ENCODE measurements at places on chromosomes 7 and 10.
A peak's percentile ranks its signal among the peaks of the same experiment; 100 is the strongest.

- DNase-seq: no peak
These were observed 78.1 kb upstream of the GLI3 start for GRCh38 chr7:42315103-42315502.

GRCh38 chr7:133741078-133741477 lies 386.1 kb upstream of the LRGUK start:
- no peak for DNase-seq

DNA sequence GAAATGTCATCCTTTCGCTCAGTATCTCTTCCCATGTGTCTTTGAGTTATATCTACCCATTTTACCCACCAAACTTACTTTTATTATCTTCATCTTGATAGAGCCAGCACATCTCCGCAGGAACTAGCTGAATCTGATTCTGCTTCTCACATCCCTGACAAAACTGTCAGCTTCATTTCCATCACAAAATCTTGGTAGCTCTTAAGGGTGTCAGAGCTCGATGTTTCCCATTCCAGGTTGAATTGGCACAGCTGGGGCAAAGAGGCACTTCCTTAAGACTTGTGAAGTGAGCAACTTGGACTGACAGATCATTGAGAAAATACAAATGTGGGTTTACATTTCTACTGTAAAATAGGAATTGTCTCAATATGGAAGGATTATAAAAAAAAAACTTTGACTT lies 434.5 kb downstream of the SUGCT start:
- no peak for DNase-seq

DNA sequence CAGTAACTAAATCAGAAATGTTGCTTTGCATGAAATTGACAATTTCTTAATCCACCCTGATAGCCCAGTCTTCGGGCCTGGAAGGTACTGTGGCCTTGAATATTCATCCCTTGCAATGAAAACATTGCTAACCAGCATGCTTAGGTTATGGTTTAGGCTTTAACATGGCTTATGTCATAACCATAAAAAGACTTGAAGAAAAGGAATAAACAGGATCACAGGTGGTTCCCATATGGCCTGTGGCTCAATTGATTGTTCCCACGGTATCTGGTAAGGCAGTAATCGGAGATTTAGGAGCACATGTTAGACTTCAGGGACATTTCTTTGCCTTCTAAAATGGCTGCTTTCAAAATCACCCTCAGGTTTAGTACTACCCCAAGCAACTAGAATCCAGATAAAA lies 139.5 kb downstream of the ST7 start:
- DNase-seq: no peak

- no peak for DNase-seq
These were observed 303.6 kb downstream of the GLRX3 start for GRCh38 chr10:130439766-130440165.

GRCh38 chr10:11181978-11182377 lies 164.3 kb downstream of the CELF2 start:
- DNase-seq: no peak

- no peak for DNase-seq
These were observed 267.7 kb downstream of the MALRD1 start for GRCh38 chr10:19316204-19316870.

GRCh38 chr7:16431646-16432424 lies 10.5 kb upstream of the CRPPA start:
- peak; percentile 36 for DNase-seq

DNA sequence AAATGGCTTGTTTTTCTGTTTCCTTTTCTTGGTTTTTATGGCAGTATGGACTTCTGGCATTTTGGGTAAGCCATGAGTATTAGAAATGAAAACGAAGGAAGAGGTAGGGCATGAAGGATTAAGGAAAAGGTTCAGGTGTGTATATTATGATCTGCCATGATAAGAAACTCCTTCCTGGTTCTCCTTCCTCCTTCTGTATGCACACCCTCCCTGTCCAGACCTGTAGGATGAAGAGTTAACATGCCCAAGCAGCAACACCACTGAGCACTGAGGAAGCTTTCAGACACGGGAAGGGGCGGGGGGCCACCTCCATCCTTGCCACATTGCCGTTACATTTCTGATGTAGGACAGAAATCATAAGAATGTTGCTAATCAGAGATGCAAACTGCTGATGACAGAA lies 361.0 kb upstream of the ZMIZ1 start:
- DNase-seq: no peak

- no peak for DNase-seq
These were observed 411.6 kb downstream of the NEBL start for GRCh38 chr10:20485554-20485953.

- DNase-seq: no peak
These were observed 2.2 kb upstream of the VSTM4 start for GRCh38 chr10:49117376-49118070.

DNA sequence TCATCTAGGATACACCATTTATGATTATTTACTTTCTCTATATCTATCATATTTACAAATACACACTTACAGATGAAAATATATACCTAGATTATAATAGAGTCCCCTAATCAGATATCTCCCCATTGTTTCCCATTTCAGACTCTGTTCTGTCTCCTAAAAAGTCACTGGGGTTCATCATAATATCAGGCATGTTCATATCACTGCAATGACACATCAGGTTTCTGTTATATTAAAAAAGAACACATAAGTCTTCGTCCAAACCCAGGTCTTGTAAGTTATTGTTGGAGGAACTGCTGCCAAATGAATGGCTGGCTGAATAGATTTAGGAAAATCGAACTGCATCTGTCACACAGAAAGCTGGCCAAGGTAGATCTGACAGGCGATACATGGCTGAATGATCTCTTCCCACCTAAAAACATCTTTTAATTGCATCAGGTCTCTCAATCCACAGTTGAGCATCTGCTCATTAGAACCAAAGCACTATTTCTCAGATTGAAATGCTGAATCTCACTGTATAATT lies 178.7 kb downstream of the CACNA2D1 start:
- DNase-seq: no peak

- no peak for DNase-seq
These were observed 27.2 kb upstream of the CTBP2 start for GRCh38 chr10:125187238-125188194.

DNA sequence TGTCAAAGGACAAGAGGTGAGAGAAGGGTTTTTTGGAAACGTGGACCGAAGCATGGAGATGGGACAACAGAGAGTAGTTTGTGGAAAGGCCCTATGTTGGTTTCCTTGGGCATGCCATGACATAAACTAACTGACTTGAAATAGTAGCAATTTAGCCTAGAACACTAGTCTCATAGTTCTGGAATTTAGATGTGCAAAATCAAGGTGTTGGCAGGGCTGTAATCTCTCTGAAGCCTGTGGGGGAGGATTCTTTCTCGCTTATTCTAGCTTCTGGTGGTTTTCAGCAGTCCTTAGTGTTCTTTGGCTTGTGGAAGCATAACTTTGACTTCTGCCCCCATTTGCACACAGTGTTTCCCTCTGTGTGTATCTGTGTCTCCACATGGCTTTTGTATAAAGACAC lies 283.4 kb downstream of the GFRA1 start:
- no peak for DNase-seq

DNA sequence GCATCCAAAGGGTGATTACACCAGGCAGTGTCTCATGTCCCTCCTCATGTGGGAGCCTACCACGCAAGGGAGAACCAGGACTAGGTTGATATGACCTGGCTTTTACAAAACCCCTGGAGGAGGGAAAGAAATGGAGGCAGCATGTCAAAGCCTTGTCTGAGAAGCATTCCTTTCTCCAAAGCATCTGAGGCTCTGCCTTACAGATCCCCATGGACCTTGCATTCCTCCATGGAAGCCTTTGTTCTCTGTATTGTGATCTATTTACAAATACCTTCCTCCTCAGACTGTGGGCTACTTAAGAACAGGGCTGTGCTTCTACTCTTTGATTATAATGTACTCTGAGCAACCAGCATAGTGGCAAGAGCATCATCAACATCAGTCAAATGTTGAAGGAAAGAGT lies 197.0 kb downstream of the PLXNA4 start:
- no peak for DNase-seq

DNA sequence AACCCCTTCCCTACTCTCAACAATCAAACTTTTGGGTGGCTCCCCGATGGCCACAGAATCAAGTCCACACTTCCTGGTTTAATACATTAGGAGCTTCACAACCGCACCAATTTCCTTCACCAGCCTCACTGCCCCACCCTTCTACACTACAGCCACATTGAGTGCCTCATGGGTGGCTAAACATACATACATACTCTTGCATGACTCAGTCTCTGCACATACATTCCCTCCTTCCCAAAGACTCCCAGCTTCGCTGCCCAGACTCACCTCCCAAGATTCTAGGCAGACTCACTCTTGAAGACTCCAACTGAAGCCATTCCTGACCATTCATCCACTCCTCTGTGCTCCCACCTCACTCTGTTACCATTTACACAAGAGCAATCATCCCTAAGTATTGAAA lies 15.9 kb downstream of the VPS41 start:
- DNase-seq: no peak

DNA sequence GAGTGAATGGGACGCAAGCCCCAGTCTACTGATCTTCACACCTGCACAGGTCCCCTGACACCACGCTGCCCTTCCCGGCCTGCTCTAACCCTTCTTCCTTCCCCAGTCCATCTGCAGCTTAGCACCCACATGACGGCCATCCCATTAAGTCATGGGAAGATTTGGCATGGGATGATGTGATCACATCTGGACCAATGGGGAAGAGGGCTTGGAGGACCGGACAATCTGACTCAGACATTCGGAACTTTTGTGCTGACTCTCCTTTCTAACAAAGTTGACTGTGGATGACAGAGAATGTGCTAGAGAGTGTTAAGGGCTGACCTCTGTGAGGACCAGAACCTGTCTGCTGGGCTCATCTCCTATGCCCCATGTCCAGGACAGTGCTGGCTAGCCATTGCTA lies 15.6 kb downstream of the CXCL12 start:
- no peak for DNase-seq

DNA sequence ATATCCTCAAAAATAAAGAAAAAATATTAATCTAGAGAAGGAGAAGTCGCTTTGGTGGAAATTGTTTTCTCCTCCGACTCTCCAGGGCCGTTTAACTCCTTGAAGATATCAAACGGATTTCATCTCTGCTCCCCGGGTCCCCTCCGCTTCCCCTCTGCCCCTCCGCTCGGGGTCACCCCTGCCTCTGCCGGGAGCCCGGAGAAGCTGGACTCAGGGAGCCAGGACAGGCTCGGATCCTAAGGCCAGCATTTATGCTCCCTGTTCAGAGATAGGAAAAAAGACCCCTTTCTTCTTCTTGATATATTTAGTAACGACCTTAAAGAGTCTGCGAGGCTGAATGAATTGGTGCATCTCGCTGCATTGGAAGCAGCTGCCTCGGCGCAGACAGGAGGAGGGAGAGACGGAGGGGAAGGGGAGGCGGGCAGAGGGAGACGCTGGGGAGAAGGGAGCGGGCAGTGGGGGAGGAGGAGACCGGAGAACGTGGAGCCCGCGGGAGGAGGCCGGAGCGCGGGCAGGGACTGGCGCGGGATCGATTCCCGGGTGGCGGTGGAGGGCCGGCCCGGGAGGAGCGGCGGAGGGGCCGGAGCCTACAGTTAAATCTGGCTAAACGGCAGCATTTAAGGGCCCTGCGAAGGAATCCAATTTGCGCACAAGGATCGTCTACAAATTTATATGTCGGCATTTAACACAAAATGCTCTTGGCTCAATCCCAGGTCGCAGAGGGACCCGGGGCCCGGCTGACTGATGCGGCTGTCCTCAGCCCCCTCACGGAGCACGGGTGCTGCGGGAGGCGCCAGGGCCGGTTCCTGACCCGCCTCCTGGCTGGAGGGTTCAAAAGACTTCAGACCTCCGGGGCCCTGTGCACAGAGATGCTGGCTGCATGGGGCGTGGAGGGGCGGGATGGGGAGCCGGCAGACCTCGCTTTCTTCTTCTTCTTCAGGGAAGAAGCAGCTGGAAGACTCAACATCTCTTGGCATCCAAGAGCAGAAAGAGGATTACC lies 55.6 kb downstream of the CRTAC1 start:
- DNase-seq: no peak

DNA sequence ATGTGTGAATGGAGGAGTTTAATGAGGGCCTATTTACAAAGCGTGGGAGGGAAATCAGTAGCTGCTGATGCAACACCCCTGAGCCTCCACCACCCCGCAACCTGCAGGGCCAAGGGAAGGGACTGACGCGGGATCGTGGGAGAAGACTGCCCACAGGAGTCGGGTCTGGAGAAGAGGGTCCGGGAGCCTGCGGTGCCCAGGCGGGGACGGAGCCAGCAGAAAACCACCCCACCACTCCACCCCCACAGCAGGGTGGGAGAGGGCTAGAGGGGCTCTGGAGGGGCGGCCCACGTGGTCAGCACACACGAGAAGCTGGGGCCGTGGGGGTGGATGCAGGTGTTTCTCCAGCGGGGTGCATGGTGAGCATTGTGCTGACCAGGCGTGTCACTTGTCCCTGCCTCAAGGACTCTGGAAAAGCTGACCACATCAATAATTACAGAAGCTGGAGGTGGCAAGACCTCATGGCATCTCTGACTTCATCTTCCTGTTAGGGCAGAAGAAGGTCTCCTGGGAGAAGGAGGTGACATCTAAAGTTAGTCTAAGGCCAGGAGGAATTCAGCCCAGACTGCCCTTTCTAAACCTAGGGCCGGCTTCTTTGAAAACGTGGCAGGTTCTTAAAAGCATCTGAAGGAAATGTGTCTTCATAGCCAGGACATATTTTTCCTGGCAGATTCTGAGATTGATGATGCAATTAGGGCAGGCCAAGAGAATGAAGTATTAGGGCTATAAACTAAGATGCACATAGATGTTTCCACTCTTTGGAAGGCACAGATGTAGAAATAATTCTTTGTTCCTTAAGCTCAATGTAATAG lies 150.9 kb downstream of the RGS10 start:
- DNase-seq: no peak

- DNase-seq: no peak
These were observed 129.7 kb downstream of the SAMD9 start for GRCh38 chr7:92988051-92988450.
